ENCODE measurements at places on chromosomes 1 and 21.

- no peak for DNase-seq
Measured at GRCh38 chr21:45873418-45873817, 108.2 kb upstream of the COL6A1 start.

DNA sequence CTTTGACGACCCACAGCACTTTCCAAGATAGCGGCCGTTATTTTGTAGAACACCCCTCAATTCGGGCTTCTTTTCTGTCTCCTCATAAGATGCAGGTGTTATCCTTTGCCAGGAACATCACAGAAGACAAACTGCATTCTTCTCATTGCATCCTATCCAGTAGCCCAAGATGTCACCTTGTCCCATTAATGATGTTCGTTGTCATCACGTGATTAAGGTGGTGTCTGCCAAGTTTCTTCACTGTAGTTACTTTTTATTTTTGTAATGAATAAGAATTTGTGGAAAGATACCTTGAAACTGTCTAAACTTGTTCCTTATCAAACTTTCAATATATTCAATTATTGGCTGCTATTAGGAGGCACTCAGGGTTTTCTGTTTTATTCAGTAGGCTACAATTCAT is 39.4 kb downstream of the GNG4 start:
- DNase-seq, result no peak

DNA sequence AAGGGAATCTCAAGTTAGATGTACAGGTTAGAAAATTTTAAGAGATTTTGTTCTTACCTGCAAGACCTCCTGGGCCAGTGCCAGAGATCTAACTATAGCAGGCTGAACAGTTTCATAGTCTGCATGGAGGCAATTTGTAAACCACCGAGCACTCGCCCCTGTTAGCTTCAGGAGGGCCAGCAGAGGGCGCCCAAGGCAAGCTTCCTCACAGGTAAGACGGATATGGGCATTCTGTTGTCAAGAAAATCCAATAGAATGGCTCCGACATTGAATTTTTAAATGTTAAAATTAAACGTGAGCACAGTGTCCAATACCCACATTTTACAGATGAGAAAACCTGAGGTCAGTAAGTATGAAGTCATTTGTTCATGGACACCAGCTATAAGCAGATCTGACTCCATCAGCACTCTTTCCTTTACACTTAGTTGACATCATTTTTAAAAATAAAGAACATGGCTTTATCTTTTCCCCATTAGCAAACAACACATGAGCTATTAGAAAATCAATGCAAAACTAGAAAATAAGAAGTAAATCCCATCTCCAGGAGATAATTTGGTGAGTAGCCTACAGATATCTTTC is 2.2 kb downstream of the REG4 start:
- DNase-seq, result no peak

GRCh38 chr1:177383715-177384114 is 213.0 kb downstream of the BRINP2 start:
- DNase-seq, result no peak

- no peak for DNase-seq
Measured at GRCh38 chr1:157142201-157142600, 4.0 kb upstream of the ETV3 start.

DNA sequence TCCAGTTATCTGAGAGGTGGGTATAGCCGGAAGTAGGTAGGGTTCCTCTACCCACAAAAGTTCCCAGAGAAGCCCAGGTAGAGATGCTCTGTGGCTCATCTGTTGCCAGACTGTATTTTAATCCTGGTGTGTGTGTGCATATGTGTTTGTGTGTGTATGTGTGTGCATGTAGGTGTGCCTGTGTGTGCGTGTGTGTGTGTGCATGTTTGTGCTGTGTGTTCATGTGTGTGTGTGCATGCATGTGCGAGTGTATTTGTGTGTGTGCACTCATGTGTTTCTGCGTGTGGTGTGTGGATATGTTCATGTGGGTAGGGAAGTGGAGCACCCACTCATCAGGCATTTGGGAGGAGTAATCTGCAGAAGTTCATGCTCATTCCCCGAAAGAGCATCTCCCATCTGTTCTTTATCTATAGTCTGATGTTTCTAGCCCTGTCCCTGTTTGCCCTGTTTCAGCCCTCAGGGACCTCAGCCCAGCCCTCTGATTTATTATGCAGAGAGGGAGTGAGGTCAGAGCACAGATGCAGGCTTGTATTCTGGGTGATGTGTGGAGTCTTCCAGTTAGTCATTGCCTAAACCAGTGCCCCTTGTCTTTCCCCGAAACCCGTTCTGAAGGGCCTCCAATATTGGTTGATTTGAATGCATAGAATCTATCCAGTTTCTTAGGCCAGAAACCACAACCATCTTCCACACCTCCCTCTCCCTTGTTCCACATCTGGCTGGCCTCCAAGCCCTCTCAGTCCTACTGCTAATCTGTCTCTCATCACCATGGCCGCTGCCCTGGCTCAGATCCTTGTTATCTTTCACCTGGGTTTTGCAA is 69.1 kb downstream of the DISC1 start:
- no peak for DNase-seq

DNA sequence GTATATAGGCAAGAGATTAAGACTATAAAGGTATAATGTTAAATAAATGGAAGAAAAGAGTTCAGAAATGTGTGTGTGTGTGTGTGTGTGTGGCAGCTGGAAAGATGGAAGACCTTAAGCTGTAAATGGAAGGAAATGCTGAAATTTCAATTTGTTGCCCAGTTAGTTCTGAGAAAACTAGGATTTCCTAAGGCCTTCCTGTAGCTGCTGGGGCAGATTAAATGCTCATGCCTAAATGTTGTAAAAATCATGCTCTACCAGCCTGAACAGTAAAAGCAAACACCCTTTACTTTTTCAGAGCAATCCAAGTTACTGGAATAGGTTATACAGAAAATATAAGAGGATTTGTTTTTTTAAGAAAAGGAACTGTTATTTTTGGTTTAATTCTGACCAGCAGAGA is 8.3 kb downstream of the ADCY10 start:
- no peak for DNase-seq

- no peak for DNase-seq
Measured at GRCh38 chr1:56302878-56303277, 276.5 kb downstream of the PLPP3 start.

- no peak for DNase-seq
Measured at GRCh38 chr1:63119575-63120155, 202.7 kb upstream of the FOXD3 start.

- no peak for DNase-seq
Measured at GRCh38 chr1:164433141-164433817, 125.7 kb upstream of the PBX1 start.

GRCh38 chr1:169141356-169141755 is 34.9 kb downstream of the ATP1B1 start:
- DNase-seq, result no peak

GRCh38 chr1:165454091-165454610 is 9.2 kb upstream of the RXRG start:
- no peak for DNase-seq

- no peak for DNase-seq
Measured at GRCh38 chr1:54415533-54415932, 9.3 kb upstream of the SSBP3 start.

DNA sequence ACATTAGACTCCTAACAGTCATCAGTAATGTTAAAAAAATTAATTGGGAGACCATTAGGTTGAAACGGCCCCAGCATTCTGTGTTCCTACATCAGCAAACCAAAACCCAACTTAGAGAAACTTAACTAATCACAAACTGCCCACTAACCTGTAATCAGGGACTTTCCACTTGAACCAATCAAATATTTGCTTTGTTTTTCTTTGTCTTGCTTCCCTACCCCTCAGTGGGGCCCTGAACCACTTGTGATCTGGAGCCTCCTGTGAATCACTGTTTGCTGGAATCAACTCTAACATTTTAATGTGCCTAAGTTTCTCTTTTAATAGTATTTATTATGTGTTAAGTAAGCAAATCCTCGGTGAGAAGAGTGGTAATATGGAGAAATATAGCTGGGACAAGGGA is 64.0 kb downstream of the ABCA4 start:
- DNase-seq, result no peak

DNA sequence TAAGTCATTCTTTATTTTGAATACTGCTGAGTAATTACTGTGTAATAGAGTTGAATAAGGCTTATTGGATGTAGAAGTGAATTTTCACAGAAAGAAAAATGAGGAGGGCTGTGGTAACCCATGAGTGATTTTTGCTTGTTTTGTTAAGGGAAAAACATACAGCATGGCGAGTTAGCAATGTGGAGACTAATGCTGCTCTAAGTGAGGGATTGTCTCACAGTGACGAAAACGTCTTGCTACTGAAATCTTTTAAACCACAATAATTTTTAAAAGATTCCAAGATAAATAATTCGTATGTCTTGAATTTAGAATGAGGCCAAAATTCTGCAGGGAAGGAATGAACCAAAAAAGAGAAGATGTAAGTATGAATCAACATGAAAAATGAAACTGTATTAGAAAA is 16.2 kb upstream of the PLA2G4A start:
- DNase-seq, result no peak

DNA sequence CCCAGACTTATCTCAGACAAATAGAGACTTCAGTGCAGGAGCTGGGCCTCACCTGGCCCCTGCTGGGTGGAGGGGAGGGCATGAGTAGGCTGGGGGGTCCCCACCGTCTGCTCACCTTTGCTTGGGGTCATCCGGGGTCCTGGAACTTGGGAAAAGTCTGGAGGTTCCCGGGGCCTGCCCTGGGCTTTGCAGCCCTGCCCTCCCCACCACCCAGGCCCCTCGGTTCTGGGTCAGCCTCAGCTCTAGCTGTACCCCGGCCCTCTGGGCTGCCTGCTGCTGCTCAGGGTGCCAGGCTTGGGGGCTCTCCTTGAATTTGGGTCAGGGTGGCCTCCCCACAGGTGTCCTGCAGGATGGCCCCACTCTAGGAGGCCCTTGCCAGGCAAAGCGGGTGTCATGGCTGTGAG is 2.4 kb upstream of the TMEM52 start:
- DNase-seq, result no peak

GRCh38 chr21:45962531-45963231 is 18.9 kb upstream of the COL6A1 start:
- DNase-seq, result no peak

All from cerebellar nuclear complex (tissue), 1 donor.